ENCODE measurements at places on chromosomes 12 and 14.
A peak's percentile ranks its signal among the peaks of the same experiment; 100 is the strongest.

- no peak for DNase-seq
Measured at GRCh38 chr14:92589213-92589852, 75.8 kb downstream of the RIN3 start.

- DNase-seq, result peak; percentile 45
Measured at GRCh38 chr12:89225401-89225800, 126.9 kb downstream of the DUSP6 start.

- DNase-seq, result no peak
Measured at GRCh38 chr14:69344171-69344570, 53.9 kb downstream of the ERH start.

DNA sequence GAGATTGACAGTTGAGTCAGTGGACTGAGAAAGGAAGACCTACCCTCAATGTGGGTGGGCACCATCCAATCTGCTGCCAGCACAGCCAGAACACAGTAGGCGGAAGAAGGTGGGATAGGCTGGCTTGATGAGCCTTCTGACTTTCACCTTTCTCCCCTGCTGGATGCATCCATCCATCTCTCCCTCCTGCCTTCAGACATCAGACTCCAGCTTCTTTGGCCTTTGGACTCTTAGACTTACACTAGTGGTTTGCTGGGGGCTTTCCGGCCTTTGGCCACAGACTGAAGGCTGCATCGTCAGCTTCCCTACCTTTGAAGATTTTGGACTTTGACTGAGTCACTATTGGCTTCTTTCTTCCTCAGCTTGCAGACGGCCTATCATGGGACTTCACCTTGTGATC is 456.5 kb upstream of the MIS18BP1 start:
- no peak for DNase-seq

GRCh38 chr12:123996581-123996980 is 23.6 kb downstream of the ZNF664 start:
- DNase-seq, result no peak

Data from brain microvascular endothelial cell (primary cell).